ENCODE measurements at places on chromosomes 1 and 21.
A peak's percentile ranks its signal among the peaks of the same experiment; 100 is the strongest.

DNA sequence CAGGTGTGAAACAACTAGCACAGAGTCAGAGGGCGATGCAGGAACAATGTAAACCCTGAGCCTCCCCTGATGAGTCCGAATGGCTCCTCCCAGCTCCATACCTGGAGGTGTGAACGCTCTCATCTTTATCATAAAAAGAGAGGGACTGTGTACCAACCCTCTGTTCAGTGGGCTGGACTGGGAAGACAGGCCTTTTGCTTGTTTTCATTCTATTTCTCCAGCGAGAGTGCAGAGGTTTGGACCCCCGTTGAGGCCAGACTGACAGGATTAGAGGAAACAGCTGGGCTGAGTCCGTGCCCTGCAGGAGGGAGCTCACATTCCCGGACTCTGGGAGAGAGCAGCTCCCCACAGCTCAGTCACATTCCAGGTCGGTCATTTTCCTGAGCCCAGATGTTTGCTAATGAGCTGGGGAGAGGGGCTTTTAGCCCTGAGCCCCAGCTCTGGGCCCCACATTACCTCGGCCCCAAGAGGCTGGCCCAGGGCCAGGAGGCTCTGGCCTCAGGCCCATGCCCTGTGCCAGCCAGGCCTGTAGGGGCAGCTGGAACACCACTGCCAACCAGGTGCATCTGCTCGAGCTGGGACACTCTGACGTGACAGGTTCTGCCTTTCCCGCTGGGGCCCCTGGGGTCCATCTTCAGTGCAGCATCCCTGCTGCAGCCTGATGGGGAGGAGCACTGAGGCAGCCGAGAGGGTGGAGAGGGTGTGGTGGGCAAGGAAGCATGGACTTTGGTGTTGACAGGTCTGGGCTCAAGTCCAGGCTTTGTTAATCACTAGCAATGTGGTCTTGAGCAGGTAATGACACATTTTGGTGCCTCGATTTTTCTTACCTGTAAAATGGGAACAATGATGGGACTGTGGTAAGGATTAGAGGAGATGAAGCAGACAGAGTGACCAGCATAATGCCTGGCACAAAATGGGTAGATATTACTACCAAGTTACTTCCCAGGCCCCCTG is 3.5 kb upstream of the NBL1 start:
- DNase-seq = peak; percentile 60

- DNase-seq = no peak
These were observed 49.1 kb downstream of the GLIS1 start for GRCh38 chr1:53689736-53690326.

- DNase-seq = no peak
These were observed 9.9 kb downstream of the ANGPTL7 start for GRCh38 chr1:11198851-11199594.

- no peak for DNase-seq
These were observed 28.5 kb downstream of the KCND3 start for GRCh38 chr1:111961016-111961415.

DNA sequence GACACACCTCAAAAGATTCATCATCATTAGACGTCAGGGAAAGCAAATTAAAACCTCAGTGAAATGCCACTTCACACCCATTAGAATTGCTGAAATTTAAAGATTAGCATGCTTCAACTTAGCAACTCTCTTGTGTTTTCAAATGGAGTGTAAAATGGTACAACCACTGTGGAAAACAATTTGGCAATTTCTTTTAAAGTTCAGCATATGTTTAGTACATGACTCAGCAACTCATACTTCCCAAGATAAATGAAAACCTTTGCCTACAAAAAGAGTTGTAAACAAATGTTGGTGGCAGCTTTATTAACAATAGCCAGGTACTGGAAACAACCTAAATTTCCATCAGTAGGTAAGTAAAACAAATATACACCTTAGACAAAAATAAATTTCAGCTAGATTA is 42.7 kb downstream of the ST3GAL3 start:
- no peak for DNase-seq

DNA sequence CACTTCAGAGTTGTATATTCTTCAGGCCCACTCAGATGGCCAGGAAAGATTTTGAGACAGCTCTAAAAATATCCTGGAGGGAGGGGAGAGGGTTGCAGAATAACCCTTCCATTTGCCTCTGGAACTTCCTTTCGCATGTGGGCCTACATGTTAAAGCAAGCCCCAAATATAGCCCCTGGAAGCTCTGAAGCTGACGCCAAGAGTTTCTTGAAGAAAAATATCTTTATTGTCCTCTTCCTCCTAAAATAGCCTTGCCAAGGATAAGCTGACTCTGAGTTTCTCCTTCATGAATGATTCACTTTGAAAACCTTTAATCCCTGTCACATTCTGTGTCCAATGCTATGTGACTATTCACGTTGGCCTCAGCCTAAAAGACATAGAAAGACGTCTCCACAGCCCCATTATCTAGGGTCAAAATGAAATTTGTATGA is 6.4 kb downstream of the C1orf116 start:
- DNase-seq = peak; percentile 28

GRCh38 chr21:33762803-33763581 is 120.7 kb downstream of the ITSN1 start:
- DNase-seq = peak; percentile 70

GRCh38 chr1:37647281-37647680 is 12.6 kb upstream of the RSPO1 start:
- DNase-seq = no peak

DNA sequence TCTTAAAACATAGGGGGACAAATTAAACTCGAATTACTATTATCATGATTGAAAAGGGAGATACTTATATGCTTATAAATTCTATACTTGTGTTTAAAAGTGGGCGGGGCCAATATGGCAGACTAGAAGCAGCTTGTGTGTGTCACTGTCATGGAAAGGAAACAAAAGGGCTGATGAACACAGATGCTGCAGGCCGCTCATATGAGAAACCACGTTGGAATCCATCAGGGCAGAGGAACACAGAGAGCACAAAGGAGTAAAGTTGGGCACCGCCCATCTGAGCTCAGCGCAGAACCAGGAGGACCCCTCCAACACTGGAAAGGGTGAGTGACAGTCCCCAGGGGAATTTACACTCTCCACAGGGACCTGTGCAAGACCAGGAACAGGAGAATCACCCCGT is 107.0 kb downstream of the SLC5A9 start:
- DNase-seq = peak; percentile 18

DNA sequence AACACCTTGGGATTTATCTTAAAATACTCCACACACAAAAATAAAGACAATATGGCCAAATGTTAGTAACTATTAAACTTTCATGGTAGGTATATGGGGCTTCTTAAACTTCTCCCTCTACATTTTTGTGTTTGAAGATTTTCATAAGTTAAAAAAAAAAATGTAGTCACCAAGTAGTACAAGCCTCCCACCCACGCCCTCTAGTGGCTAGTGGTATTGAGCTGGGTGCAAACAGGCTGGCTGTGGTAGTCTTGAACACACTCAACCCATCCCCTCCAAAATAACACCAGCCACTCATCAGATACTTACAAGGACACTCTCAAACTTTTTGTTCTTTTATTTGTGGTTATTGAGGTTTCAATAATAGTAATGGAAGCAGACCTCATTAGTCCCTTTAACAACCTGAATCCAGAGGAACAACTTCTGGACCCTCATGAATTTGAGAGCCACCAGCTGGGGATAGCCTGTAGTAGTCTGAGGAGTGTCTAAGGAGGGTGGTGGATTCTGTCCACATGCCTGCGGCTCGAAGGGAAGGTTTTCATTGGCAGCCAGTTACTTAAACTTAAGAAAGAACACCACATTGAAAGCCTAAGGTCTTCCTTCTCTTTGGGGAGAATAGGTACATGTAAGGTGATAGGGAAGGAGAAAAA is 15.6 kb downstream of the RD3 start:
- peak; percentile 92 for DNase-seq

GRCh38 chr1:52914463-52914862 is 7.1 kb downstream of the ECHDC2 start:
- DNase-seq = no peak

GRCh38 chr1:102045752-102046151 is 49.0 kb upstream of the OLFM3 start:
- no peak for DNase-seq

DNA sequence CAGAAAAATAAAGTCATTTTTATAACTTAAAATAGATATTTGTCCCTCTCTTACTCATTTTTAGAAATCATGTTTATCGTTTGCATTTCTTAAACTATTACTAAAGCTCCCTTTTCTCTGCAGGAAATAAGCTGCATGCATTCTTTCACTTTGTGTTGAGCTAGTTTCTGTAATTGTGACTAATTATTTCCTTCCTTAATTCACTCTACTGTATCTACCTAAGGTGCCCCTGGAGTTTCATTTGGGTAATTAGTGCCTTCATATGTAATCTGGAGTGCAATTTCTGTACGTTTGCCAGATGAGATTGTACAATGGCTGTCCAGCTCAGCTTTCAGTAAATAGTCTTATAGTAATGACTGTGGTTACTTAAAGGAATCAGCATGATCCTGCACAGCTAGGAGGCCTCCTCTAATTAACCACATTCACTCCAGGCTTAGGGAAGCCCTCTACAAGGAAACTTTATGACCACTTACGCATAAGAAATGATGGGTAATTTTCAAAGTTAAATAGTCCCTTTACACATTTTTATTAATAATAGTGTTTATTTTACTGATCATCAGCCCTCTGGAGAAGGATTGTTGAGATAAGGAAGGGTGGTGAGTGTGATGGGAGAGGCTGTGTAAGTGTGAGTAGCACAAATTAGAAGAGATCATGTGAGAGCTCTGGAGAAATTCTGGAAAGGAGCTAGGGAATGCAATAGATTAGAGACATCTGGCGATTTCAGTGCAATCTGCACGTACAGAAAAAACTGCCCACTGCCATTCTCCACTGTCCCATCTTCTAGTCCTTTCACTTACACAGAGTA is 86.8 kb downstream of the LRRC8C start:
- DNase-seq = peak; percentile 54

GRCh38 chr1:174967845-174968705 is 31.7 kb upstream of the CACYBP start:
- no peak for DNase-seq

DNA sequence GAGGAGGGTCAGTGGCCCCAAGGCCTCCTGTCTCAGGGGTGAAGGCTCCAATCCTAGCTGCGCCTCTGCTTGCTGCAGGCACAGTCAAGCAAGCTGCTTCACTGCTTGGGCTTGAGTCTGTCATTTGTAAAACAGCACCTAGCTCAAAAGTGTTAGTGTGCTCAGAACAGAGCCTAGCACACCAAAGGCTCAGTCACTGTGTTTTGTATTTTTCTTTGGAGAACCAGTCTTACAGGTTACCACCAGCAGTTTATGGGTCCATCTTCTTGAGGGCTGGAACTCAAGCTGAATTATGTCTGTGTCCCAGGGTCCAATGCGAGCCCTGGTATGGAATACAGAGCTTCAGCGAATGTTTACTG is 113.6 kb downstream of the DMRTB1 start:
- DNase-seq = no peak

GRCh38 chr1:918353-918752 is 5.4 kb upstream of the SAMD11 start:
- no peak for DNase-seq

GRCh38 chr1:201565771-201566528 is 27.0 kb downstream of the NAV1 start:
- no peak for DNase-seq

- DNase-seq = no peak
These were observed 12.2 kb downstream of the KCNJ15 start for GRCh38 chr21:38268864-38269575.

- DNase-seq = no peak
These were observed 9.9 kb downstream of the GIPC2 start for GRCh38 chr1:78055565-78056132.

- no peak for DNase-seq
These were observed 31.2 kb downstream of the KCNK2 start for GRCh38 chr1:215113776-215114153.

GRCh38 chr1:192453360-192453992 is 122.1 kb upstream of the RGS1 start:
- no peak for DNase-seq

GRCh38 chr1:69058454-69058853 is 509.3 kb upstream of the LRRC7 start:
- DNase-seq = no peak

- no peak for DNase-seq
These were observed 39.2 kb upstream of the LRRC8D start for GRCh38 chr1:89781494-89782126.

GRCh38 chr1:151346082-151346768 is 827 bp downstream of the RFX5 start:
- no peak for DNase-seq

DNA sequence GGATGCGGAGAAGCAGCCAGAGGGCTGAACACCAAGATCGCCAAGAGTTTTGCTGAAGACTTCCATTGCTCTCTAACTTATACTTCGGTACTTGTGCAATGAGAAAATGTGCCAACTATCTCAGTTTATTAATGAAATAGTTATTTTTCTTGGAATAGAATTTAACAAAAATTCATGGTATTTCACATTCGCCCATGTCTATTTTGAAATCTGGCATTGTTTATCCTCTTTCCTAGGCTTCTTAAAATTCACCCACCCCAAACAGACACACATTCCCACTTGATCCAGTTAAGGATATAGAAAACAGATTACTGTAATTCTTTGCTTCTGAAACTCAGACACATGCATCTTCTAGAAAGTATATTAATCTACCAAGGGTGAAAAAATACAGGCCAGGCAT is 56.3 kb upstream of the ADAMTS5 start:
- DNase-seq = peak; percentile 6

DNA sequence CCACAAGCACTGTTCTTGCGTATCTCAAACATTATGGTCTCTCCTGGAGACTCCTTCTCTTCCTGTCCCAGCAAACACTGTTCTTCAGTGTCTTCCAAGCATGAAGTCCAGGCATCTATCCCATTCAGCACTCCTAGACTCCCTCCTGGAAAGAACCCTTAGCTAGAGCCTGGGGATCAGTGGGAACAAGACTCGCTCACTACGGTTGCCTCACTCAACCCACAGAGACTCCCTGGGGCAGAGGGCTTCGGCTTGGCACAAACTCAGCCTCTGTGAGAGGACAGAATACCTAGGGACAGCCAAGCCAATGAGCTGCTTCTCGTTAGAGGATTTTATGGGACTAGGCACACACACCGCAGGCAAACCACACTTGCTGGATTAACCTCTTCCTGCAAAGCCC is 86.5 kb upstream of the IPO9 start:
- DNase-seq = no peak

DNA sequence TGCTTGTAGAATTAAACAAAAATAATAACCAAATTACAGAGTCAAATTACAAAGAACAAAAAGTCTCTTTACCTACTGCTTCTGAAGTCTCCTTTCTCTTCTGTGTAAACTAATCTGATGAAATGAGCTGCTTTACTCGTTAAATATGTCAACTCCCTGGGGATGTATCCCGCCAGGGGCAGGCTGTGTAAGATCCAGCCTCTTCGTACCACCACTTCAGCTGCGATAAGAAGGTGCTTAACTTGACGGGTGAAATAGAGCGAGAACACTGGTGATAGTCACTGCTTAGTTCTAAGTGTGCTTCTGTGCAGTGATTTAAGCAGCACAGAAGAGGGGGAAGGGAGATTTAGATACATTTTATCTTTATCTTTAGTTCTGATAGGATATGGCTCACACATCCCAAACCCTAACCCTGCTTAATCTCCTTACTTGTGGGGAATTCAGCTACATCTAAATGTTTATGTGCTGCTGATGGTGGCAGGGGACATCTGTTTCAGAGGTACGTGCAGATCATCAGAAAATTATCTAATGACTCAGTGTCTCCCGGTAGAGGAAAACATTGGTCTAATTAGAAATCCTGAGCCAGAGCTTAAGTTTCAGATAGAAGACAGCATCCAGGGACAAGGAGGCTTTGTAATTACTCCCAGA is 46.0 kb downstream of the RHOU start:
- peak; percentile 34 for DNase-seq
